Naive B cell (primary cell): ENCODE measurements at places on chromosomes 13 and 19. TPM values are rescaled to one million over a fixed set of nuclear protein-coding genes. Genes with fewer than 3 reads are reported as not detected.

DNA sequence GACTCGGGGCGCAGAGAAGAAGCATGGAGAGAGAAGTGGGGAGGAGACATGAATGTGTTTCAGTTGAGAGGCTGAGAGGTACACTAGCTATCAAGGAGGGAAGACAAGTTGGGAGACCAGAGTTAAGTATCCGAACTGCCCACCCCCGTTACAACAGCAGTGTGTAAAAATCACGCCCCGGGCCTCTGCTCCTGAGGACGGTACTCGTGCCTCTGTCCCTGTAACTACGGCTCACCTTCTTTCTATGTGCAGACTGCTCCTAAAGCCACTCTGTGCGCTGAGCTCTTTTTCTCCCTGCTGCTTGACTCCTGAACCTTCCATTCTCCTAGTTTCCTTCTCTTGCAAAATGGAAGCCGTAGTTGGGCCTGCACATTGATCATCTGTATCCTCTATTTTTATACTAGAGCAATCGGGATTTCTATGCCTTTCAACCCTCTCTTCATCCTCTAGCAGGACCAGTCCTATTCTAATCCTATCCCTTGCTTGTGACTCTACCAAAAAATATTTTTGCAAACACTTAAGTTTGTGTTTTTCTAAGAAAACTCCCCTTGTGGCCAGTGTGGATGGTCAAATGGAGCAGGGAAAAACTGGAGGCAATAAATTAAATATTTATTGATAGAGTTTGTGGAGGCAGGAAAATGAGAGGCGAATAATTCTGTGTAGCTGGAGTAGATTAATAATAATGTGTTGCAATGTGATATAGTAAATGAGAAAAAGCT, 569 bp downstream of the POLR1D start:
- no peak for DNase-seq

- no peak for DNase-seq
Observed at GRCh38 chr13:94546061-94546839, 49.7 kb downstream of the TGDS start.

DNA sequence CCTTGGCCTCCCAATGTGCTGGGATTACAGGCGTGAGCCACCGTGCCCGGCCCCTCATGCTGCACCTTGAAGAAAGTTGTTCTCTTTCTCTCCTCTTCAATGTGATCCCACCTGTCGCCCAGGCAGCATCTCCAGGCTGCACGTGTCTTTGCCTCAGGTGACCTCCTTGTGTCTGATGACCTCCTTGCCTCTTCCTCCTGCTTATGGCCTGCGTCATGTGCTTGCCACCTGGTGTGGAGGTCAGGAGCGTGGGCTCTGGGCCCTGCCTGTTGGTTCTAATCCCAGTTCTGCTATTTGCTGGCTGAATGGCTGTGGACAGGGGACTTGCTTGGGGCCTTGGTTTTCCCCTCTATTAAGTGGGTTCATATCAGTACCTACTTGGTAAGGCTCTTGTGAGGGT, 6.3 kb downstream of the BICRA start:
- DNase-seq: no peak

GRCh38 chr13:77737583-77738200, 40.2 kb downstream of the SLAIN1 start:
- no peak for DNase-seq

- DNase-seq: no peak
Observed at GRCh38 chr13:73998631-73999030, 135.6 kb downstream of the KLF12 start.

GRCh38 chr13:23147827-23148226, 33.0 kb upstream of the SGCG start:
- no peak for DNase-seq

DNA sequence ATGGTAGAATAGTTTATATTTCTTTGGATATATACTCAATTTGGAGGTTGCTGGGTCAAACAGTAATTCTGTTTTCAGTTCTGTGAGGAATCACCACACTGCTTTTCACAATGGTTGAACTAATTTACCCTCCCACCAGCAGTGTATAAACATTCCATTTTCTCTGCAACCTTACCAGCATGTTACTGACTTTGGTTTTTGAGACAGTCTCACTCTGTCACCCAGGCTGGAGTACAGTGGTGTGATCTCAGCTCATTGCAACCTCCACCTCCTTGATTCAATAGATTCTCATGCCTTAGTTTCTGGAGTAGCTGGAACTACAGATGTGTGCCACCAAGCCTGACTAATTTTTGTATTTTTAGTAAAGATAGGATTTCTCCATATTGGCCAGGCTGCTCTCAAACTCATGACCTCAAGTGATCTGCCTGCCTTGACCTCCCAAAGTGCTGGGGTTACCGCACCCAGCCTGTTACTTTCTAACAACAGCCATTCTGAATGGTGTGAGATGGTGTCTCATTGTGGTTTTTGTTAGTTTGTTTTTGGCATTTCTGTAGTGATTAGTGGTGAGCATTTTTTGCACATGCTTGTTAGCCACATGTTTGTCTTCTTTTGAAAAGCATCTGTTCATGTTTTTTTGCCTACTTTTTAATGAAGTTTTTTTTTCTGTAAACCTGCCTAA, 12.5 kb downstream of the ZNF714 start:
- DNase-seq: no peak

- no peak for DNase-seq
Observed at GRCh38 chr13:41854758-41855157, 106.2 kb downstream of the VWA8 start.

- DNase-seq: no peak
Observed at GRCh38 chr13:89214185-89214584, 1543.0 kb downstream of the SLITRK5 start.

DNA sequence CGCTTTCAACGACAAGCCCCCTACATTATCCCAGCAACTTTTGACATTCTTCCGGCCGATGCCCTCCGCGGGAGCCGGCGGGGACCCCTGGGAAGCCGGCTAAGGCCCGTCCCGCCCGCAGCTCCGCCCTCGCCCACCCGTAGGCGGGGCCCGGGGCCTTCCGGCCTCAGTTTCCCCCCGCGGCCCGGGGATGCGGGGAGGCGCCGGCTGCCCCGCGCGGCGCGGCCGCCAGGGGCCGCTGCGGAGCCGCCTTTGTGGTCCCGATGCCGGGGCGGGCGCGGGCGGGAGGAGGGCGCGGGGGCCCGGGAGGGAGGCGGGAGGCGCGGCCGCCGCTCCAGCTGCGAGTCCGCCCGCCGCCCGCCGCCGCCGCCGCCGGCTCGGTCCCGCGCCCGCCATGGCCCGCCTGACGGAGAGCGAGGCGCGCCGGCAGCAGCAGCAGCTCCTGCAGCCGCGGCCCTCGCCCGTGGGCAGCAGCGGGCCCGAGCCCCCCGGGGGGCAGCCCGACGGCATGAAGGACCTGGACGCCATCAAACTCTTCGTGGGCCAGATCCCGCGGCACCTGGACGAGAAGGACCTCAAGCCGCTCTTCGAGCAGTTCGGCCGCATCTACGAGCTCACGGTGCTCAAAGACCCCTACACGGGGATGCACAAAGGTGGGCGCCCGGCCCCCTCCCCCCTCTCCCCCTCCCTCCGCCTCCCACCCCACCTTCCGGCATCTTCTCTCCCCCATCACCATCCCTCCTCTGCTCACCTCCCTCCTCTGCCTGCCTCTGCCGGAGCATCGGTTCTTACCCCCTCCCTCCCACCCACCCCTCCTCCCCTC, at the start of gene CELF5:
Gene CELF5 (plus strand): TSS at position 316 of the 823 bp plus-strand sequence. CDS start 79 bp downstream, at position 395.
- peak; percentile 51 for DNase-seq

- DNase-seq: no peak
Observed at GRCh38 chr19:282501-282900, 8.7 kb downstream of the PLPP2 start.

DNA sequence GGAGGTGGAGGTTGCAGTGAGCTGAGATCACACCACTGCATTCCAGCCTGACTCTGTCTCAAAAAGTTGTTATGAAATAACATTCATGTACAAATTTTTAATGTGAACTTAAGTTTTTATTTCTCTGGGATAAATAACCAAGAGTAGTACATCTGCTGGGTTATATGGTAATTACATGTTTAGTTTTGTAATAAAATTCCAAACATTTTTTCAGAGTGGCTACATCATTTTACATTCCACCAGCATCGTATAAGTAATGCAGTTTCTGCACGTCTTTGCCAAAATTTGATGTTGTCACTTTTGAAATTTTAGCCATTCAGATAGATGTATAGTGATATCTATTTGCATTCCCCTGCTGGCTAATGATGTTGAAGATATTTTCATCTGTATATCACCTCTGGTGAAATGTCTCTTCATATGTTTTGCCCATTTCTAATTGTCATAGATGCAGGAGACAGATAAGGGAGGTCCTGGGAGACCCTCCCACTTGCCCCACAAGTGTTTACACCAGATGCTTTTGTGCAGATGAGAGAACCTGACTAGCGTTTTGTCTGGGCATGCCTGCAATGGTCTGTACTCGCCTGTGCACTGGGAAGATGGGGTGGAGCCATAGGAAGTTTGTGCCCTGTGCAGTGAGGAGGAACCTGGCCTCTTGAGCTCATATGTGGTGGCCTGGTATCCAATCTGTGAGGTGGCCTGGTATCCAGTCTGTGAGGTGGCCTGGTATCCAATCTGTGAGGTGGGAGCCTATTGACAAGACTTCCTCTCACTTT, 12.7 kb upstream of the KBTBD6 start:
- DNase-seq: no peak

DNA sequence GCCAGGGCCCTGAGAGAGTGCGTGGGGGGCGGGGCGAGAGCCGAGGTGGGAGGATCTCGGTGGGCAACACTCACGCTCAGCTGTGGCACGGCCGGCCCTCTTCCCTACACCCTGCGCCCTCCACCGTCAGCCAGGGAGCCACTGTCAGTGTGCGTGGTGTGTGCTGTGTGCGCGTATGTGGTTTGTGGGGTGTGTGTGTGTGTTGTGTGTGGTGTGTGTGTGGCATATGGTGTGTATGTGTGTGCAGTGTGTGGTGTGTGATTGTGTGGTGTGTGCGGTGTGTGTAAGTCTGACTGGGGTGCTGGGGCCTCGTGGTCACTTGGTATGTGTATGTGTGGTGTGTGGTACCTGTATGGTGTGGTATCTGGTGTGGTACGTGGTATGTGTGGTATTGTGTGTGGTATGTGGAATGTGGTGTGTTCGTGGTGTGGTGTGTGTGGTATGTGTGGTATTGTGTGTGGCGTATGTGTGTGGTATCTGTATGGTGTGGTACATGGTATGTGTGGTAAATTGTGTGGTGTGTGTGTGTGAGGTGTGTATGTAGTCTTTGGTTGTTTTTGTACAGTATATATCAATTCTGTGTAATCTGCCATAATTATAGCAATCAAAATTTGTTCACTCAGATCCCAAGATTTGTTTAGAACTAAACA, 5.1 kb downstream of the GRK1 start:
- no peak for DNase-seq

DNA sequence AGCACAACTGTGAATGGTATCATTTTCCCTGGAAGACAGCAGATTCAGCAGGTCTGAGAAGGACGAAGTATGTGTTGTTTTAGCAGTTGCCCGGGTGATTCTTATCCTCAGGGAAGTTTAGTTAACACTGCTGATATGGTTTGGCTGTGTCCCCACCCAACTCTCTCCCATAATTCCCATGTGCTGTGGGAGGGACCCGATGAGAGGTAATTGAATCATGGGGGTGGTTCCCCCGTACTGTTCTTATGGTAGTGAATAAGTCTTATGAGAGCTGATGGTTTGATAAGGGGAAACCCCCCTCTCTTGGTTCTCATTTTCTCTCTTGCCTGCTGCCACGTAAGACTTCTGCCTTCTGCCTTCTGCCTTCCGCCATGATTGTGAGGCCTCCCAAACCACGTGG, 81.0 kb upstream of the UBAC2 start:
- DNase-seq: peak; percentile 9

- no peak for DNase-seq
Observed at GRCh38 chr19:3105641-3106508, 11.7 kb downstream of the GNA11 start.

DNA sequence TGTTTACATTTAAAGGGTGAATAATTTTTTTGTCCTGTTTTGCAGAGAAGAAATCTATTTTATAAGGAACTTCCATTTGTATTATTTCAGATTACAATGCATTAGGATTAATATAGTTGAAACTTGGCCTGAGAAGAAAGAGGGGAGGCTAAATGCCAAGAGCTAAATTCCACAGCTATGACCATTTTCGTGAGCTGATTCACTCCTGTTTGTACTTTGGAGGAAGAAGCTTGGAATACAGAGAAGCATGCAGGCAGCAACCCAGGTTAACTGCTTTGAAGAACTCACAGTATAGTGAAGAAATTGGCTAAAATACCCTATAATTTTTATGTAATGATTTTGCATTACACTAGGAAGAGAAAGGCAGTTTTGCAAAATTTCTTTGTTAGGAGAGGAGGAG, 309.4 kb upstream of the KLF12 start:
- no peak for DNase-seq

DNA sequence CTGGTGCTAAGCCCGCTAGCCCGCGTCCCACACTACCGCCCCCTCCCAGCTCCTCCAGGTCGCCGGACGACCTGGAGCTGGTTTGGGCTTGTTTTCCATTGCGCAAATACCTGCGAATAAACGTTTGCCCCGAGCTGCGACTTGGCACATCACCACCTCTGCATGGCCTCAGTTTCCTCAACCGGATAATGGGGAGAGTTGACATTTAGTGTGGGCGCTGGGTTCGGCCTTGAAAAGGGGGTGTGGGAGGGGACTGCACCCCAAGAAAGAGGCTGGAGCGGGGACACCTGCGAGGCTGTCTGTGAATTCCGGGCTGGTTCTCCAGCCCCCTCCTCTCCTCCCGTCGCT, 11.0 kb upstream of the JUND start:
- no peak for DNase-seq

DNA sequence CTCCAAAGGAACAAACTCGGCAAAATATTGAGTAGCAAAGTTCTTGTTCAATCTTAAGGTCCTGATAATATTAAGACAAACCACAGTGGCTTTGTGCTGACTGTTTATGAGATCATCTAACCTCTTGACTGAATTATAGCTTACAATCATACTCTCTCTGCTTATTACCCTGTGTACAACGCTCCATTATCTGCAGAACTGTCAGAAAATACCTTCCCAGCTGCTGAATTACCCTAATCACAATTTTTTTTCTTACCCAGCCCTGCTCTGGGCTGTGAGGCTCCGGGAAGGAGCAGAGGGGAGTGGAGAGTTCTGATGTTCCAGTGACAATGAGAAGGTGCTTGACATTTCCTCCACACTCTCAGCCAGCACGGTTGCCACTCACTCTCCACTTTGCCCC, 64.8 kb downstream of the DCT start:
- no peak for DNase-seq

DNA sequence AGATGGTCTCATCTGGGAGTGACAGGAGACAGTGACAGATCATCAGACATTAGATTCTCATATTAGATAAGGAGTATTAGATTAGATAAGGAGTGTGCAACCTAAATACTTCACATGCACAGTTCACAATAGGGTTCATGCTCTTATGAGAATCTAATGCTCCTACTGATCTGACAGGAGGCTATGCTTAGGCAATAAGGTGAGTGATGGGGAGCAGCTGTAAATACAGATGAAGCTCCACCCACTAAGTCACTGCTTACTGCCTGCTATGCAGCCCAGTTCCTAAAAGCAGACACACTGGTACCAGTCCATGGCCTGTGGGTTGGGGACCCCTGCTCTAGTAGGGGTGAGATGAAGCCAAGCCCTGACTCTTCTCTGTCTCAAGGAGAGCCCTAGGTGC, 10.0 kb upstream of the IGFL3 start:
- no peak for DNase-seq

Gene BRSK1
- not detected for polyA plus RNA-seq

Gene CEACAM21
- 7.1 TPM for polyA plus RNA-seq

Gene SCEL
- not detected for polyA plus RNA-seq

Gene PALM3
- not detected for polyA plus RNA-seq

Gene VSTM2B
- not detected for polyA plus RNA-seq

Gene ERICH4
- polyA plus RNA-seq: not detected

Gene TGFBR3L
- polyA plus RNA-seq: not detected

Gene CGB5
- polyA plus RNA-seq: not detected

Gene SLC7A9
- not detected for polyA plus RNA-seq

Gene CCDC61
- 4.9 TPM for polyA plus RNA-seq

Gene TSPAN16
- not detected for polyA plus RNA-seq

Gene MEDAG
- polyA plus RNA-seq: 0.13 TPM

Gene CACNG6
- not detected for polyA plus RNA-seq

Gene GPI
- polyA plus RNA-seq: 117 TPM

Gene CLIP3
- not detected for polyA plus RNA-seq
